WTC11 (cell line): ENCODE measurements at places on chromosomes 4 and X. TPM values are rescaled to one million over a fixed set of nuclear protein-coding genes. Genes with fewer than 3 reads are reported as not detected.
A peak's percentile ranks its signal among the peaks of the same experiment; 100 is the strongest.

- DNase-seq: no peak
These were observed 4.5 kb upstream of the TREX2 start for GRCh38 chrX:153450114-153450948.

DNA sequence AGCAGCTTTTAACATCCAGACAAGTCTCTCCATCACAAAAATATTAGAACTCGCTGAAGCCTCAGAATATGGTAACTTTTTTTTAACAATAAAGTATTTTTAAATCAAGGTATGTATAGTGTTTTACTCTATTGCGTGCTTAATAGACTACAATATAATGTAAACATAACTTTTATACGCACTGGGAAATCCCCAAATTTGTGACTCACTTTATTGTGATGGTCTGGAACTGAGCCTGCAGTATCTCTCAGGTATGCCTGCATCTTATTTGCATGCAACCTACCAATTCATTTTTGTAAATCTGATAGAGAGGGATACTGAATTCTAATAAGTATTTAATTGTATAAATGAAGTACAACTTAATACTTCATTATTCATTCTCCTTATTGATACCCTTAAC, 823.5 kb downstream of the ADGRL3 start:
- no peak for DNase-seq

- no peak for DNase-seq
These were observed 3.1 kb downstream of the ZGRF1 start for GRCh38 chr4:112633477-112634235.

GRCh38 chr4:102663073-102663472, 97.7 kb downstream of the MANBA start:
- no peak for DNase-seq

DNA sequence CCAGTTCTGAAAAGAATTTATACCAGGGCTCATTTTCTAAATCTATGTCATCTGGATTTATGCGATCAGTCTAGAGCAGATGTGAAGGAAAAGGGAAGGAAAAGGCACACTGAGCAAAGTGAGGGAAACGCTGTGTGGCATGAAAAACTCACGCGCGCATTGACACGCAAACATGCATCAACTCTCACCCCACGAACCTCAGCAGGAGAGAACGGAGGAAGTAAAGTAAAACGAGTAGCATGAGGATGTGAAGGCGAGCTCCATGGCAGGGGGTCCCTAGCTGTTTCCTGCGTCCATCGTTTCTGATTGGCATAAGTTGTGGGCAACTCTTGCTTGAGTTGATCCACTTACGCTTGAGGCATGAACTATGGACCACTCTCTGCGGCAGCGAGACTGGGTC, 102.8 kb upstream of the PDLIM3 start:
- DNase-seq: no peak

DNA sequence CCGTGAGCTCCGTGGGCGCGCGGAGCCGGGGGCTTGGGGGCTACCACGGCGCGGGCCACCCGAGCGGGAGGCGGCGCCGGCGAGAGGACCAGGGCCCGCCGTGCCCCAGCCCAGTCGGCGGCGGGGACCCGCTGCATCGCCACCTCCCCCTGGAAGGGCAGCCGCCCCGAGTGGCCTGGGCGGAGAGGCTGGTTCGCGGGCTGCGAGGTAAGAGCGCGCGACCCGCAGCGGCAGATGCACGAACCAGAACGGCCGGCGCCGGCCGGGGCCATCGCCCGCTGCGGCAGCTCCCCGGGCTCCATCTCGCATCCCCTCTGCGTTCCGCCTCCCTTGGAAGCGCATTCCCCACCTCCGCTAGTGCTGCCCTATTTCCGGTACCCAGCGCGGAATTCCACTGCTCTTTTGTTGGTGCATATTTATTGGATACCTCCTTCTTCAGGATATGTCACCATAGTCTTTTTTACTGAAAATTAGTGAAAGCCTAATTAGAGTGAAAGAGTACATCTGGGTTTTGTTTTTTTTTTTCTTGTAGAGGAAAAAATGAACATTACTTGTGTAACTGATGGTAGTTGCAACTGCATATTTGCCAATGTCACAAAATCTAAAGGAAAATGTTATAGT, 797 bp downstream of the PKD2 start:
- peak; percentile 67 for DNase-seq

- no peak for DNase-seq
These were observed 53.8 kb upstream of the CLCN4 start for GRCh38 chrX:10103023-10103422.

DNA sequence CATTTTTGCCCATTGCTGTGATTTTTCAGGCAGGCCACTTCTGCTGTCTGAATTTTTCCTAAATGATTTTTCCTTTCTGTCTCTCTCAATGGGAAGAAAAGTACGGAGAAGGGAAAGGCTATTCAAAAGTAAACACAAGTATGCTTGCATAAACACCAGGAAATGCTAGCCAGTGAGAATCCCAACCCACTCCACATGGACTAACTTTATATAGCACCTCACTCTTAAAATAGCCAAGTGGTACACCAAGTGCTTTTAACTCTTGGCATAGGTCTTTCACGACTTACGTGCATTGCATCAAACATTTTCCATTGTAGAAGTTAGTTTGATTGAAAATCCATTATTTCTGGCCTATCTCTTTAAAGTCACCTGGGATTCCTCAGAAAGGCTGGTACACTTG, 178.9 kb upstream of the SPANXN1 start:
- no peak for DNase-seq

DNA sequence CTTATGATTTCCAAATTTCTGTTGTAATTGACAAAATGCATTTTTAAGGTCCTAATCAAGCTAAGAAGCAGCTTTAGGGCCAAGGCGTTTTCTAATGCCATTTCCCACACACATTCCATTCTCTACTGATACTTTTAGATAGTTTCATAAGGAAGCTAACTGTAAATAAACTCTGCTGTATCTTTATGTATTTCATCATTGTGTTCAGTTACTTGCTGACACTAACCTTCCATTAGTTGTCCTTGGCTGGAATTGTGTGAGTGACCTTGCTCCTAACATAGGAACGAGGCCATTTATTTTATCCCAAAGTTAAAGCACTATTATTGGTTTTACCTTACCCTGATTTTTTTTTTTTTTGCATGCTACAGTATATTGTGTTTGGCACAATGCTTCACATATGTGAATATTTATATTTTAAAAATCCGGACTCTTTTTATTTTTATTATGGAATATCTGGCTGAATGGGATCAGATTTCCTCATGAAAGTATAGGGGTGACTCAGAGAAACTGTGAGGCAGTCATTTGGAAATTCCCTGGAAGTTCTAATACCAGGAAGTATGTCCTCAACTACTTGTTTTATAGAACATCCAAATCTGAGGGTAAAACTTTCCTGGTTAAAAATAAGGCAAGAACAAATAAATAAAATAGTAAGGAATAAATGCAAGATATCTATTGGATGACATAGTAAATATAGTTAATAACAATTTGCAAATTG, 62.7 kb upstream of the SORBS2 start:
- DNase-seq: no peak

- no peak for DNase-seq
These were observed 240.2 kb upstream of the ADAMTS3 start for GRCh38 chr4:72809208-72809607.

GRCh38 chrX:45309096-45309495, 108.4 kb upstream of the DIPK2B start:
- DNase-seq: no peak

DNA sequence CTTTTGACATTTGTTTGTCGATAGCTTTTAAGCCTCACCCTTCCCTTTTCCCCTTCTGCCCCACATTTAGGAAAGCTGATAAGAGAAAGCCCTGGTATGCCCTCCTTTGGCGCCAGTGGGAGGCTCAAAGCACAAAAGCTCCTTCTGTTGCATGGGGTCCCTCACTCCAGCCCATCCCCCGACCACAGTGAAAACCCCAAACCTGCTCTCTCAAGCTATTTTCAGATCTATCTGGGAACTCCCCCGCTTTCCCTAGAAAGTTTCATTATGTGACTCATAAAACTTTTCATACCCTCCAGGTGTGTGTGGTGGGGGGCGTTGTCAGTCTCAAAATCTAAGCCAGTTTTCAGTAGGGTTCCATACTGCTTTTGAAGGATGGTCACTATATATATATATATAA, 259.0 kb upstream of the PCDH7 start:
- peak; percentile 40 for DNase-seq

DNA sequence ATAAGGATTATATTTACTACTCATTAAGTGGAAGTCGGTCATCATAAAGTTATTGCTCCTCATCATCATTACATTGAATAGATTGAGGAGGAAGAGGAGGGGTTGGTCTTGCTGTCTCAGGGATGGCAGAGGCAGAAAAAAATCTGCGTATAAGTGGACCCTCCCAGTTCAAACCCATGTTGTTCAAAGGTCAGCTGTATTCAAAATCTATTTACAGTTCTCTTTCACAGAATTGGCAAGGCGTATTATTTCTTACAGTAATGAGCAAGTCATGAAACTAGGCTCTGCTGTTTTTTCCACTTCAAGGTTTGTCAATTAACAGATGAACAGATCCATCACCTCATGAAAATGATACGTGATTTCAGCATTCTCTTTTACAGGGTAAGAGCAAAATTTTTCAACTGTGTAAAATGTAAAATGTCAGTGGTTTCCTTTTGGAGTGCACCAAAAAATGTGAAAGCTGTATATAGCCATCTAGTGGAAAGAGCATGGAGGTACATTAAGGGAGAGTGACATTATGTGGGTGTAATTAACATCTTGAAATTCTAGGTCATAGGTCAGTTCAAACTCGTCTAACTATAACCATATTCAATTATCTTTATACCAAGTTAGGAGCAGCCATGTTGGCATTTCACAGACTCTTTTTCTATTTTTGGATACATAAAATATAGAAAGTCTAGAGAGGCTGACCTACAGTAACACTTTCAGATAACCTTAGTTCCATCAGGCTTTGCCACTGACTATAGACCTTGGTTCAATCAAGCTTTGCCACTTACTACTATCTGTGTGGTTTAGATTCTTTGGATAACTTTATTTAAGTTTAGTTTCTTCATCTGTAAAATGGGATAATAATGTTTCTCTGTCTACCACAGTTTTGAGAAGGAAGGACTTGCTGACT, 30.1 kb downstream of the NEIL3 start:
- DNase-seq: no peak

- no peak for DNase-seq
These were observed 13.8 kb downstream of the CYP4V2 start for GRCh38 chr4:186205156-186205555.

DNA sequence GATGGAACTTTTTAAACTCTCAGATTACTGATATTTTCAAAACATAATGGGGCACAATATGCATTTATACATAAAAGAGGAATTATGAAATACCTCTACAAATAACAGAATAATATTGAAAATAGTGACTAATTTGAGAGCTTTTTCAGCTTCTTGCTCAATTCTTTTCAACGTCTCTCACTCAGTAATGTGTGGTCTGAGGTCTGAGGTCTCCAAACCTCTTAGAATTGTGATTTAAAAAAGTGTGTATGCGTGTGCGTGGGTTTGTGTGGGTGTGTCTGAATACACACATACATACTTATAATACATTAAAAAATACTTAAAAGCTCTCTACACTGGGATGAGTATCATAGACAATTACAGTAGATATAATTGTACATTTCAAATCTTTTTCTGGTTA, 7.9 kb downstream of the NDNF start:
- no peak for DNase-seq

- no peak for DNase-seq
These were observed 20.8 kb upstream of the SLC10A4 start for GRCh38 chr4:48462363-48462762.

DNA sequence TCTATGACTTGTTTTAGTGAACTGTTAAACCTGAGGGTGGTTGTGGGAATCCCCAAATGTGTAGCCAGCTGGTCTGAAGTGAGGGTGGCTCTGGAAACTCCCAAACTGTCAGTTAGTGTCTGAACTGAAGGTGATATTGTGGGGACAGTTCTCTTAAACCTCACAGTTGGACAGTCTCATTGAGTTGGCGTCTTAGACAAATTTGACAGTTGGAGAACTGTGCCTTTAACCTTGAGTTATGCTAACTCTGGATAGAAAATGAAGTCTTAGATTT, 20.7 kb upstream of the CTSO start:
- DNase-seq: no peak

DNA sequence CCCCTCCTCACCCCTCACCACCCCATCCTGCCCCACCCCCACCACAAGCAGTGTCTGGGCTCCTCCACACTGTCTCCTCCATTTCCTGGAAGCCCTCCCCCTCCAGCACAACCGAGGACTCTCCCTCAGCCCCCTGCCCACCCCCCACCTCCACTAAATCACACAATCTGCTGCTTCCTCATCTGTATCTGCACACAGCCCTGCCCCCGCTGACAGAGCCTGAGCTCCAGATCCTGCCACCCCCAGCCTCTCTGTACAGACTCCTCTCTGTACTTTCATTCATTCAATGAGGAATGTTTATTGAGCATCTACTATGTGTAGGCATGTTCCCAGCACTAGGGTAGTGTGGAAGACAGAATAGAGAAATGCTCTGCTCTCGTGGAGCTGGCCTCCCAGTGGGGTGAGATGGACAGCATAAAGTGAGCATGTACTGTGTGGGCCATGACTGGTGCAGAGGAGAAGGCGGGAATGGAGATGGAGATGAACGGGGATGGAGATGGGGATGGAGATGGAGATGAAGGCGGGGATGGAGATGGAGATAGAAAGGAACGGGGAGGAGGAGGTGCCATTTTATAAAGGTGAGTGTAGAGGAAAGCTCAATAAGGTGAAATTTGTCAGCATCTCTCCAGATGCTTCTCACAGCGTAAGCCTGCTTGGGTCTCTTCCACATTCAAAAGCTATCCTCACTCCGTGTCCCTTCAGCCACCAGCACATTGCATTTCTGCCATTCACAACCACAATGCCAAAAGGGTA, 2.5 kb upstream of the PPP2R2C start:
- no peak for DNase-seq

GRCh38 chrX:68978255-68978654, 149.4 kb downstream of the EFNB1 start:
- DNase-seq: peak; percentile 19

The ZFP92 gene
- 0.23 to 0.31 TPM (median 0.27 TPM) in 3 replicates for total RNA-seq

The TEX13C gene
- total RNA-seq: 0.18 to 0.26 TPM (median 0.25 TPM) in 3 replicates

The RHOXF2 gene
- 0.07 to 0.20 TPM in 2 of 3 replicates, not detected in the other for total RNA-seq

The TNIP2 gene
- total RNA-seq: 39.3 to 44.4 TPM (median 41.5 TPM) in 3 replicates

The ADH4 gene
- total RNA-seq: 0.11 to 0.18 TPM (median 0.16 TPM) in 3 replicates

The STPG2 gene
- total RNA-seq: 0.17 to 0.39 TPM (median 0.18 TPM) in 3 replicates
